ENCODE measurements at places on chromosomes 2 and 18.

DNA sequence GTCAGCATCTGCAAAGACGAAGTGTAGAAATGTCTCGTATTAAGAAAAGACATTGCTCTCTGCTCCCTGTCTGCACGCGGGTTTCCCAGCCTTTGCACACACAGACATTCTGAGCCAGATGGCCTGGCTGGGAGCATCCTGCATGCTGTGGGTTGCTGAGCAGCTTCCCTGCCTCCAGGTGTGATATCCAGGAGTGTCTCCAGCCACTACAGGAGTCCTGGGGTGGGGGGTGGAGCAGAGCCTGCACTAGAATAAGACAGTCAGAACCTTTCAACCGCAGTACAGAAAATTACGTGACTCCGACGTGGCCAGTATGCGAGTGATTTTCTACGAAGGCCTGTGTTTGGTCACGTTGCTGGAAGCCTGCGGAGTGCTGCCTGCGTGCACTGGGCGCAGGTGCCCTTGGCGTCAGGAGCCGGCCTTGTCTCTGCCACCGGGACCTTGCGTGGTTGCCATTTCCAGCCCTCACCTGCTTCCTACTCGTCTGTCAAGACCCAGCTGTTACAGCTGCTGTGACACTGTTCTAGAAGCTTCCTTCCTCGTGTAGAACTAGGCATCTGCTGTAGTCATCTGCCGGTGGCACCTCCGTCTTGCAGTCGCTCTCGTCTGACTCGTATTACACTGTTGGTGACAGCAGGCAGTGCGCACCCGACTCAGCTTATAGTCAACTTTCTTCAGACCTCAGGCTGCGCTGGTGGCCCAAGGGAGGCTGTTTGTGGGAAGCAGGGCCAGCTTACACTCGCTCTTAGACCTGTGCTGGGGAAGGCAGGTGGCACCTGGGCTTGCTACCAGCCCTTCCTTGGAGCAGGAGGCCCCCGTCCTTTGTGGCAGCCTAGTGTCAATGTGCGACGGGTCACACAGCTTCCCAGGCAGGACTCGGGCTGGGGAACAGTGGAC, 11.2 kb downstream of the CTDP1 start:
- DNase-seq, result no peak

DNA sequence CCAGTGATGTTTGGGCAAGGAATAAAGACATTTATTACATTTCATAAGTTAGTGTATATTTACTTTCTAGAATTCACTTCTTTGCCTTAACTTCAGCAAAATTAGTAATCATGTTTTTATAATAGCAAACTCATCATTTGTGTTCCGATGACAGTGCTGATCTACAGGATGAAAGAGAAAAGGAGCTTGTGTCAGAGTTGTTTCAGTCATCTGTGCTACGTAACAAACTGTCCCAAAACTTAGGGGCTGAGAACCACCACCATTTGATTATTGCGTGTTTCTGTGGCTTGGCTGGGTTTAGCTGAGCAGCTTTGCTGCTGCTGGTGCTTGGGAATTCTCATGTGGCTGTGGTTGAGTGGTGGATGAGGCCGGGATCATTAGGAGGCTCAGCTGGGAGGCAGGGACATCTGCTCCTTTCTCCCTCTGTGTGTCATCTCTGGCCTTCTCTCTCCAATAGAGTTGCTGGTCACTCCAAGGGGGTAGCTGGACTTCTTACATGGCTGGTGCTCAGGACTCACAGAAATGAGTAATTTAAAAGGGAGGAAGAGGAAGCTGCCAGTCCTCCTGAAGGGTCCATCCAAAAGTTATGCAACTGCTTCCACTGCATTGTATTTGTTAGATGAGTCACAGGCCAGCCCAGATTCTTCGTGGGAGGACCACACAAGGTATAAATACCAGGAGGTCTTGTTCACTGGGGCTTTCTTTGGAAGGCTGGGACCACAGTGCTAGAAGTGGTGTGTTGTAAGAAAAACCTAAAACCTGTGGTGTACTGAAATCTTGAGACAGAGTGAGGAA, 43.4 kb upstream of the HAAO start:
- no peak for DNase-seq

GRCh38 chr2:65021709-65022108, 32.5 kb downstream of the SLC1A4 start:
- DNase-seq, result no peak

- no peak for DNase-seq
These were observed 767.7 kb downstream of the TSN start for GRCh38 chr2:122523143-122523542.

GRCh38 chr2:132477962-132478361, 61.4 kb downstream of the GPR39 start:
- no peak for DNase-seq

GRCh38 chr2:162566666-162567065, 222.7 kb downstream of the GCA start:
- DNase-seq, result no peak

- DNase-seq, result no peak
These were observed 109.7 kb downstream of the SNTG2 start for GRCh38 chr2:1060372-1060771.

DNA sequence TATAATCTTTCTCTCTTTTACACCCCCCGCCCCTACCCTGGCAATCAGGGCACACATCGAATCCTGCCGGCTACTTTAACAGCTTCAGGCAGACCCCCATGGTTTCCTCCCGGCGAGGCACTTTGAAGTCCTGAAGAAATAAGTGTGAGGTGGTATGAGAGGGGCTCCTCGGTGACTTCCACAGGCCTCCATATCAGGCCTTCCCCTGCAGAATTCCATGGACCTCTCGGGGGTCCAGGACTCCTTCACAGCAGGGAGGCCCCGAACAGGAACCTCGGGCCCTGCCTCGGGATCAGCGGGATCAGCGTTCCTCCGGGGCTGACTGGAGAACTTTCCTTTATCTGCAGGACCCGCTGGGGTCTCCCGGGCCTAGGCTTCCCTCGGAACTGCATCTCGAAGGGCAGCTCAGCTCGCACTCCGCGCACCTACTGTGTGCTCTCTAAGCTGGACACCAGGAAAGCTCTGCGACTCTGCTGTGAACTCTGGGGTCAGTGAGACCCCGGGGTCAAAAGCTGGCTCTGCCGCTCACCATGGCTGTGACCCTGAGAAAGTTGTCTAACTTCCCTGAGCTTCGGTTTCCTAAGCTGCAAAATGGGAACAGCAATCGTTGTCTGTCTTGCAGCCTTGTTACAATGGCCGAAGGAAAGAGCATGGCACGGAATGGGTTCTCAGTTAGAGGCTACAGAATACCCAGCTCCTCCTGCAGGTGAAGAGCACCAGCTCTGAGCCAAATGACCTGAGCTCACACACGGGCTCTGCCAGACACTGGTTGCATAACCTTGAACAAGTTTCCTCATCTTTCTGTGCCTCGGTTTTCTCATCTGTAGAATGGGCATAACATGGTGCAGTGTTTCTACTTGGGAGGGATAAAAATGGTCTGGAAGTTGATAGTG, 97.4 kb upstream of the ID2 start:
- DNase-seq, result no peak

DNA sequence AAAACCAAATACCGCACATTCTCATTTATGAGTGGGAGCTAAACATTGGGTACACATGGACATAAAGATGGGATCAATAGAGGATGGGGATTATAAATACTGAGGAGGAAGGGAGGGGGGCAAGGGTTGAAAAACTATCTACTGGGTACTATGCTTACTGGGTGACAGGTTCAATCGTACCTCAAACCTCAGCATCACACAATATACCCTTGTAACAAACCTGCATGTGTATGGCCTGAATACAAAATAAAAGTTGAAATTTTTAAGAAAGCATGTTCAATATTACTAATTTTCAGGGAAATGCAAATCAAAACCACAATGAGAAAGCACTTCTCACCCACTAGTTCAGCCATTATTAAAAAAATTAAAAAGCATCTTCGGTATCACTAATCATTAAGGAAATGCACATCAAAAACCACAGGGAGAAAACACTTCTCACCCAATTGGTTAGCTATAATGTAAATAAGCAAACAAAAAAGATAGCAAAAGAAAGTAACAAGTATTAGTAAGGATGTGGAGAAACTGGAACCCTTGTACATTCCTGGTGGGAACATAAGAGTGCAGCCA, 99.3 kb upstream of the STON1 start:
- DNase-seq, result no peak

DNA sequence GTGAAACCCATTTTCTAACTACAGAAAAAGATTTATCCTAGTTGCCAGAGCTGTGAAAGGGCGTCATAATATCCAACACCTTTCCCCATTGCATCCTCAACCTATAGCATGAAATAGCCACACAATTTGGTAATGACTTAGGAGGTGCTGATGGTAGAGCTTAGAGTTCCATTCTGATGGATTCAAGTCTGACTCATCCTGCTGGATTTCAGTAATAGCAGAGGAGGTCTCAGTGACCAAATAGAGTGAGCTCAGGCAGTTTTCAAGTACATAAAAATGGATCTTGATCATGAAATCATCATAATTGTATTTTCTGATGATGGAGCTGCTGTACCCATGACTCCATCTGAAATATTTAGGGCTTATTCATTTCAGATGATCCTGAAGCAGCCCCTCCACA, 270.7 kb upstream of the KLHL29 start:
- DNase-seq, result no peak

GRCh38 chr2:121754851-121755236, 607 bp upstream of the TSN start:
- no peak for DNase-seq

DNA sequence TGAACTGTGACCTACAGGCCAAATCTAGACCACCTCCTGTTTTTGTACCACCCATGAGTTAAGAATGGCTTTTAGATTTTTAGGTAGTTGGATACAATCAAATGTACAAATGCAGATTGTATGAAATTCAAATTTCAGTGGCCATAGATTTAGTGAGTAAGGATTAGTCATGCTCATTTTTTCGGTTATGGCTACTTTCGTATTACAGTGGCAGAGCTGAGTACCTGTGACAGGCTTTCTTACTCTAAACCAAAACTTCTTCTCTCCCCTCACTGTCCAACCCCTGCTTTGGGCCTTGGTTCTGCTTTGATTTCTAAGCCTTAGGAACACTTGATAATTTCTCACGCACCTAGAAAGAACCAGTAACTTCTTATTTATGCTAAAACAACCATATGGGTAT, 82.1 kb downstream of the CDC42EP3 start:
- DNase-seq, result no peak

GRCh38 chr2:60070736-60071489, 482.5 kb downstream of the BCL11A start:
- DNase-seq, result no peak

DNA sequence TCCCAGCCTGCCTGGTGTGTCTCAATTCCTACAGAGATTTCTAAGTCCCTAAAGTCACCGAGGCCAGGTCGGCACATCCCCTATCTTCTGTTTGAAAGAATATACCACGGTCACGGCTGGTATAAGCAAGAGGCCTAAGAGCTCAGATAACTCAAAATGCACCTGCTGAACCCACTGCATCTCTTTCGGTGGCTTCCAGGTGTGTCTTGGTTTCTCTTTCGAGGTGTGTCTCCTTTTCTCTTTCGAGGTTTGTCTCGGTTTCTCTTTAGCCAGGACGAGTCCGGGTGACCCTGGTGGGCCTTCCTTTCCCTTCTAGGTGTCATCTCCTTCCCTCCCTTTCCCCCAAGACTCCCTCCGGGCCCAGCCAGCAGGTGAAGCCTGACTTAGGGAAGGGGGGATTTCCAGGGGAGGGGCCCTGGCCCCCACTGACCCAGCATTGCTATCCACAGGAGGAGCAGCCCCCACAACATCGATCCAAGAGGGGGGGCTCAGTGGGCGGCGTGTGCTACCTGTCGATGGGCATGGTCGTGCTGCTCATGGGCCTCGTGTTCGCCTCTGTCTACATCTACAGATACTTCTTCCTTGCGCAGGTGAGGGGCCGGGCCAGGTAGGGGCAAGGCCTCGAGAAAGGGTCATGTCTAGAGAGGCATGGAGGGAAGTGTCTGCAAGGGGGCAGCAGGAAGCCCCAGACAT, 8.4 kb downstream of the ITM2C start:
- no peak for DNase-seq

GRCh38 chr18:42137693-42138375, 182.8 kb downstream of the PIK3C3 start:
- no peak for DNase-seq

GRCh38 chr2:102735416-102736109, 26.3 kb upstream of the TMEM182 start:
- no peak for DNase-seq

DNA sequence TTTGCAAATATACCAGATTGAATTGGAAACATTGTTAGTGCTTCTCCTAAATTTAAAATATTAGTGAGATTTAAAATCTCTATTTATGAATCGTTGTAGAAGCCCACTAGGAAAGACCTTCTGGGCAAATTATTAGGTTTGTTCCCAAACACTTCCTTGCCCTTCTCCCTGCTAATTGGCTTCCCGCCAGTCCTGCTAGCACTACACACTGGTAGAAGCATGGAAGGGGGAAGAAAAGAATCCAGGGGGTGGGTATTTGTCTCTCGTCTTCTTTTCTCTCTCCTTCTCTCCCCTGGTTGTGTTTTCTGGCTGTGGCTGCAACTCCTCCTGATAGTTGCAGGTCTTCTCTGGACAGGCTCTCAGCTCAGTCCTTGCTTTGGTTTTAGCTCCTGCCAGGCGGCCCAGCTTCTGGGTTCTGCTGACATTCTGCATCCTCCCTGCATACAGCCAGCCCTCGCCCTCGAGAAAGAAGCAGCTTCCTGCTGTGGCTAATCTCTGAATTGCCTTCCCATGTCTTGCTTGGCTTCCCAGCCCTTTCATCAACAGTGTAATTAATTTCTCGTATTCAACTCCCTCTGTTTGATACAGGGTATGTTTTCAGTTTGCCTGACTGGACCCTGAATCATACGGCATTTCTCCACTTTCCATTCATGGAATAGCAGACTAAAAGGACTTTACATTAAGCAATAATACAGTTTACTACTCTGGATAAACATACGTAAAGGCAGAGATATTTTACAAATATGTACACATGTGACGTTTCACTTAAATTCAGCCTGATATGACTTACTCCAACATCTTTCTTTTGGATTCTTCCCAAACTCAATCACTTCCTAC, 6.9 kb upstream of the PARD3B start:
- no peak for DNase-seq

GRCh38 chr2:156340377-156340776, 7.9 kb upstream of the NR4A2 start:
- DNase-seq, result no peak

- DNase-seq, result no peak
These were observed 190.4 kb downstream of the FMNL2 start for GRCh38 chr2:152525277-152525838.

- no peak for DNase-seq
These were observed 114.1 kb downstream of the BCL11A start for GRCh38 chr2:60439219-60439974.

DNA sequence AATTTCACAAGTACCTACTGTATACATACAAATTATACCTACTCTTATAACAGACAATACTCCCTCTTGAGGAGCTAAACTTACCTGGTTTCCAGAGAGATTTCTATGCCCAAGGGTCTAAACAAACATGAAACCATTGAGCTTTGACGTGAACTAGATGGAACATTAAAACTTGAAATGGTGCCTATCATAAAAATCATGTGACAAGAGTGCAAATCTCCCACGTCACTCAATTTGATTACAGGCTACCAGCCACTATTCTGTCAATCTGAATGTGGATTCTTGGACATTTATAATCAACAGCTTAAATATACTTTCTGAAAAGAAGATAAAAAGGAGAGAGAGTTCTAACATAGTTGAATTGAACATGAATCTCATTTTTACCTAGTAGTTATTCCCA, 297.1 kb upstream of the SESTD1 start:
- no peak for DNase-seq
